ENCODE measurements at places on chromosomes 12 and 14.

- no peak for DNase-seq
Observed at GRCh38 chr14:104080376-104081260, 4.9 kb upstream of the ASPG start.

GRCh38 chr12:85920324-85920947 is 46.3 kb downstream of the NTS start:
- DNase-seq: no peak

DNA sequence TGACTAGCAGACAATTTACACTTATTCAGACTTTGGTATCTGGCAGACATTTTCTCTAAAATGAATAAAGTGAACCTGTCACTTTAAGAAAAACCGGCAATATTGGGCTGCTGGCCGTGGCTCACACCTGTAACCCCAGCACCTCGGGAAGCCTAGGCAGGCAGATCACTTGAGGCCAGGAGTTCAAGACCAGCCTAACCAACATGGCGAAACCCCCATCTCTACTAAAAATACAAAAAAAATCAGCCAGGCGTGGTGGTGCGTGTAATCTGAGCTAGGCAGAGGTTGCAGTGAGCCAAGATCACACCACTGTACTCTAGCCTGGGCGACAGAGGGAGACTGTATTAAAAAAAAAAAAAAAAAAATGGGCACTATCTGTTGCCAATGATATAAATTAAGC is 11.5 kb downstream of the DUSP16 start:
- DNase-seq: no peak

GRCh38 chr12:60195483-60195882 is 599.7 kb downstream of the SLC16A7 start:
- no peak for DNase-seq

DNA sequence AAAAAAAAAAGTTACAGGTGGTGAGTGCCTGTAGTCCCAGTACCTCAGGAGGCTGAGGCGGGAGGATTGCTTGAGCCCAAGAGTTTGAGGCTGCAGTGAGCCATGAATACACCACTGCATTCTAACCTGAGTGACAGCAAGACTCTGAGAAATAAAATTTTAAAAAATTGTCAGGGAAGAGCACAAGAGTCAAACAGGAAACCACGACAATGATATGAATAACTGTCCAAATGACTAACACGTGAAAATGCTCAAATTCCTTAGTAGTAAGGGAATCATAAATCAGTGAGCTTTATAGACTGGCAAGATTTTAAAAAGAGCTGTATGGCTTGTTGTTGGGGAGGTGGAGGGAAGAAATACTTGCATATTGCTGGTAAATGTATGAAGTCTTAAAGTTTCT is 12.9 kb upstream of the ASPG start:
- no peak for DNase-seq

- no peak for DNase-seq
Observed at GRCh38 chr12:130160711-130161231, 1.5 kb upstream of the FZD10 start.

- DNase-seq: no peak
Observed at GRCh38 chr12:79023784-79024183, 159.2 kb downstream of the SYT1 start.

Data from activated CD4-positive, CD25-positive, alpha-beta regulatory T cell treated with anti-CD3 and anti-CD28 coated beads, Interleukin-2, amount 50 U/mL, for 72 hours (primary cell).